ENCODE measurements at places on chromosomes 12 and 14. TPM values are rescaled to one million over a fixed set of nuclear protein-coding genes. Genes with fewer than 3 reads are reported as not detected.

Gene WNT5B
- total RNA-seq: 3.5 TPM

DNA sequence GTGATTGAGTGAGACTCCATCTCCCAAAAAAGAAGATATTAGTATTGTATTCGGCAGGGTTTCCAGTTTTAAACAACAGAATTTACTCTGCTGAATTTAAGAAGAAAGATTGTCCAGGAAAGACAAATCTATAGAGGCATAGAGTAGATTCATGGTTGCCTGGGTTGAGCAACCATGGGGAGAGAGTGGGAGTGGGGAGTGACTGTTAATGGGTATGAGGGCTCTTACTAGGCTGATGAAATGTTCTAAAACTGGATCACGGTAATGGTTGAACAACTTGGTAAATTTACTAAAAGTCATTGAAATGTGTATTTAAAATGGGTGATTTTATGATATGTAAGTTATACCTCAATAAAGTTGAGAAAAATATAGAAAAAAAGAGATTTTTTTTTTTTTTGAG, 13.9 kb upstream of the C12orf76 start:
- H3K4me3 ChIP-seq: no peak overlapping the region
- no peaks in the 10 kb centered on the region for H3K36me3 ChIP-seq
- no peak overlapping the region for H3K27ac ChIP-seq
- H3K4me1 ChIP-seq: no peaks in the 10 kb centered on the region

DNA sequence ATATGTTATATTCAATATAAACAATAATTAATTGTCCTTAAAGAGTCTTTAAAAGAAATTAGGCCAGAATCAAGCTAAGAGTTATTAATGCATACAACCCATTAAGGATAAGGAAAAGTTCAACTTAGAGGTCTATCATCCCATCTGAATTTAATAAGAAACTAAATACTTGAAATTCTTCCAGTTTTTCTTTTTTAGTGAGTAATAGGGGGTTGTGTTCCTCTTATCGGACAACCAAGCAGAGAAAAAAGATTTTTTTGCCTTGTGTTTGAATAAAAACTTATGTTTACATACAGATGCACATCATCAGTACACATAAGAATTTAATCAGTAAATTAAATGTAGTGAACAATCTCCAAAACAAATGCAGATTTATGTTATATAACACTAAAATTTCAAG, 32.5 kb downstream of the PAWR start:
- no peak for DNase-seq
- no peaks in the 10 kb centered on the region for H3K27me3 ChIP-seq
- no peak overlapping the region for H3K27ac ChIP-seq

- no peak overlapping the region for H3K27ac ChIP-seq
- H3K4me1 ChIP-seq: peaks cover 6% of the 10 kb centered on the region
- H3K4me3 ChIP-seq: no peak overlapping the region
- no peaks in the 10 kb centered on the region for H3K27me3 ChIP-seq
- DNase-seq: no peak
Measured at GRCh38 chr12:65200007-65200665, 30.8 kb downstream of the LEMD3 start.

- H3K36me3 ChIP-seq: no peaks in the 10 kb centered on the region
- no peak overlapping the region for H3K27ac ChIP-seq
- no peaks in the 10 kb centered on the region for H3K4me1 ChIP-seq
- no peaks in the 10 kb centered on the region for H3K27me3 ChIP-seq
- DNase-seq: no peak
- H3K4me3 ChIP-seq: no peak overlapping the region
Measured at GRCh38 chr12:83143950-83144349, 457.2 kb downstream of the TMTC2 start.

GRCh38 chr14:95327558-95328374, 8.1 kb upstream of the CLMN start:
- H3K4me3 ChIP-seq: no peak overlapping the region
- peak; percentile 44 for DNase-seq
- no peaks in the 10 kb centered on the region for H3K4me1 ChIP-seq
- H3K27ac ChIP-seq: no peak overlapping the region

Data from transverse colon (tissue), 4 donors.